Stimulated activated naive CD4-positive, alpha-beta T cell treated with Interleukin-2 at 50 U/mL for 16 hours (primary cell): ENCODE measurements at places on chromosomes 1 and 21.

DNA sequence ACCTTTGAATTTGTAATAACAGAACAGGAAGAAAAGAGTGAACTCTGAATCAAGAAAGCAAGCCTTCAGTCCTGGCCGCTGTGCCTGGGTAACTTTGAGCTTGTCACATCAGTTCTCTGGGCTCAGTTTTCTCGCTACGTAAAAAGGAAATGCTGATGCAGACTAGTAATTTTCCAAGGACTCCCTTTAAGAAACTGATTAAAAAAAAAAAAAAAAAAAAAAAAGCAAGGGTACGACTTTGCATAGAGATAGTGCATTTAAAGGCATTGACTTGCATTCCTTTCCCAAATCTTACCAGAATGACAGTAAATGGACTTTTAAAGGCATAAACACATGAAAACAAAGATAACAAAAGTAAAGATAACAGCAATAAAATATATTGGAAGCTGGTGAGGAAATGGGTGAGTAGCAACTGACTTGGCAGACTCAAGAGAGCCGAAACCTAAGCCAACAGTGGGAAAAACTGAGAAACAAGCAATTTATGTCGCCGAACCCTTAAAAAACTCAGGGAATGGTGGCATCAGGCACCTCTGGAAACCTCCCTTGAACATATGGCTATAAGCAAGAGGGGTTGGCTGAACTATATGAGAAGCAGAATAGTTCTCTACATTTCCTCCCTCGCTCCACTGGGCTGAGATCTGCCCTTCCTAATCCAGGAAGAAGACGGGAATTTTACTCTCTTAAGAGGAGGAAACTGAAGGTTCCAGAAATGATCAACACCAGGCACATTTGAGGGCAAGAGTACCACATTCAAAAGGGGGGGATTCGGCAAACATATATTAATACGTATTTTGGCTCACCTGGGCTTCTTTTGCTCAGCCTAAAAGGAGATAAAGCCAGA is 189.2 kb downstream of the CDC7 start:
- no peak for DNase-seq

GRCh38 chr21:31618696-31619430 is 40.6 kb upstream of the SOD1 start:
- no peak for DNase-seq

DNA sequence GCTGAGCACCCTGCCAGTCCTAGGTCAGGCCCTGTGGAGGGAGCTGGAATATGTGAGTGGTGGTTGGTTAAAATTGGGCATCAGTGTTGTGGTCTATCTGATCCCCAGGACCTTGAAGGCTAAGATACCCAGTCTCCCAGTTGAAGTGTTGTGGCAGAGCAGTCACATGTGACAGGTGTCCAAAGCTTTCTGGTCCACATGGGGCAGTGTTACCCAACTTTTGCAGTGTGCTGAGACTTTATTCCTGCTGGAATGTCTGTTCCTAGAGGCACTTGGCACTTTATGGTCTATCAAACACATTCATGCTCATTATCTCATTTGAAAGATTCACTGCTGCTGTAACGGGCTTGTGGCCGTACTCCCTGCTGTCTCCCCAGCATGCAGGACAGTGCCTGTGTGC is 21.0 kb upstream of the LORICRIN start:
- no peak for DNase-seq

DNA sequence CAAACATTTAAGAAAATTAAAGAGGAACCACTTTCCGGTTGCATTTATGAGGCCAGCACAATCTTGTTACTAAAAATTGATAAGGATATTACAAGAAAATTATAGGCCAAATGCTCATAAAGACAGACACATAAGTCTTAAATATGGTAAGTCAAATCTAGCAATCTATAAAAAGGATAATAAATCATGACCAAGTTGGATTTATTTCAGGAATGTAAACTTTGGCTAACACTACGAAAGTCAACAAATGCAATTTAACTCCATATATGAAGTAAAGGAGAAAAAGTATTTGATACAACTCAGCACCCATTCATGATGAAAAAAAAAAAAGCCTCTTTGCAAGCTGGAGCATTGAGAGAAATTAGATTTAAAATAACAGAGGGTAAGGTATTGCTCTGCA is 6.3 kb downstream of the HHAT start:
- no peak for DNase-seq

DNA sequence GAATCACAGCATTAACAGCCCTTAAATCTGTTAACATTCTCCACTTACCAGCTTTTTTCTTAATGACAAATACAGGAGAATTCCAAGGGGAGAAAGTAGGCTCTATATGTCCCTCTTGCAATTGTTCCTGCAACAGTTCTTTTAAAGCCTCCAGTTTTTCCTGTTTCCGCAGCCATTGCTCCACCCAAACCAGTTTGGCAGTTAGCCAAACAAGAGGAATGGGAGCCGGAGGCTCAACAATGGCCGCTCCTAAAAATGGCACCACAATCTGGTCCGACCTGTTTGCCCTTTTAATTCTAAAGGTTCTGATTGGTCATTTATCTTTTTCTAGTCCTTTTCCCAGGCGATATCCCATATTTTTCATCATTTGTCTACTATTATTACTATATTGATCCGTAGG is 14.0 kb upstream of the L1TD1 start:
- no peak for DNase-seq

GRCh38 chr1:30645807-30646206 is 77.6 kb downstream of the MATN1 start:
- no peak for DNase-seq

- no peak for DNase-seq
These were observed 755.0 kb downstream of the LTN1 start for GRCh38 chr21:28237661-28238060.
